Endodermal cell (in vitro differentiated cells): ENCODE measurements at places on chromosomes 13 and 19. TPM values are rescaled to one million over a fixed set of nuclear protein-coding genes. Genes with fewer than 3 reads are reported as not detected.

The ZNF266 gene
- total RNA-seq, result 20.2 to 25.2 TPM (median 24.6 TPM) in 3 replicates

The IL27RA gene
- total RNA-seq, result 8.3 to 10.7 TPM (median 10.3 TPM) in 3 replicates

The OR7D4 gene
- total RNA-seq, result not detected in 2 replicates

The TEX101 gene
- total RNA-seq, result not detected in 3 replicates

The GARIN5A gene
- 8.3 to 9.5 TPM (median 8.8 TPM) in 3 replicates for total RNA-seq

The CYP4F12 gene
- total RNA-seq, result not detected in 3 replicates

The CFAP97D2 gene
- total RNA-seq, result not detected in 2 replicates

The PLPPR2 gene
- 5.6 to 6.8 TPM (median 5.8 TPM) in 3 replicates for total RNA-seq

The TUBA3C gene
- total RNA-seq, result not detected in 2 replicates

The CYP4F2 gene
- total RNA-seq, result not detected in 2 replicates

The ZNF492 gene
- not detected in 3 replicates for total RNA-seq

The PALM3 gene
- total RNA-seq, result 0.66 to 1.3 TPM (median 1.3 TPM) in 3 replicates

The SLC5A5 gene
- total RNA-seq, result 0.15 and 0.25 TPM in 2 replicates

The AP1M2 gene
- 132 and 134 TPM in 2 replicates for total RNA-seq

The IL12RB1 gene
- not detected in 2 replicates for total RNA-seq

The CEACAM3 gene
- not detected in 2 replicates for total RNA-seq

The ENOX1 gene
- total RNA-seq, result 0.07 TPM in 1 of 2 replicates, not detected in the other

The KIR2DL3 gene
- total RNA-seq, result not detected in 2 replicates

The ADM5 gene
- 7.6 and 7.7 TPM in 2 replicates for total RNA-seq

The CACNG7 gene
- total RNA-seq, result 1.9 and 2.7 TPM in 2 replicates

The SBNO2 gene
- total RNA-seq, result 35.3 to 46.0 TPM (median 43.3 TPM) in 3 replicates

The LILRB5 gene
- total RNA-seq, result not detected in 2 replicates

The SELENOV gene
- total RNA-seq, result 7.1 and 8.7 TPM in 2 replicates

The FAM124A gene
- total RNA-seq, result 50.0 and 56.6 TPM in 2 replicates

The WBP4 gene
- 8.4 to 15.2 TPM (median 14.7 TPM) in 3 replicates for total RNA-seq

The SIGLEC8 gene
- total RNA-seq, result not detected in 3 replicates

The KIR2DL1 gene
- not detected in 2 replicates for total RNA-seq

The CASP14 gene
- not detected in 2 replicates for total RNA-seq

The SPRED3 gene
- total RNA-seq, result 9.5 to 13.1 TPM (median 10.0 TPM) in 3 replicates

The MRPL34 gene
- 39.6 to 63.8 TPM (median 62.2 TPM) in 3 replicates for total RNA-seq

The LILRB2 gene
- total RNA-seq, result not detected in 3 replicates

The CLIP3 gene
- total RNA-seq, result 11.8 and 12.6 TPM in 2 replicates

The CGB2 gene
- total RNA-seq, result 0.57 and 0.79 TPM in 2 replicates

The ALKBH7 gene
- total RNA-seq, result 98.3 and 102 TPM in 2 replicates

The SHISA7 gene
- not detected in 2 replicates for total RNA-seq

The KLK14 gene
- total RNA-seq, result 0.38 to 0.71 TPM (median 0.53 TPM) in 3 replicates

The ZNF536 gene
- 0.14 TPM in 1 of 2 replicates, not detected in the other for total RNA-seq

The SACS gene
- 4.6 to 22.3 TPM (median 22.2 TPM) in 3 replicates for total RNA-seq

The HNRNPA1L2 gene
- 6.1 and 8.0 TPM in 2 replicates for total RNA-seq

The FXYD3 gene
- total RNA-seq, result not detected in 3 replicates

The ZNF208 gene
- total RNA-seq, result not detected in 2 replicates

The CEACAM16 gene
- total RNA-seq, result not detected in 3 replicates

The PSG11 gene
- not detected in 2 replicates for total RNA-seq

The PPP1R37 gene
- 27.3 and 32.5 TPM in 2 replicates for total RNA-seq

The TFPT gene
- 19.5 and 23.7 TPM in 2 replicates for total RNA-seq

The ZNF442 gene
- 3.5 to 6.1 TPM (median 5.6 TPM) in 3 replicates for total RNA-seq

The NACC1 gene
- total RNA-seq, result 124 to 179 TPM (median 164 TPM) in 3 replicates

The GAPDHS gene
- total RNA-seq, result not detected in 2 replicates

The GNG8 gene
- total RNA-seq, result not detected in 3 replicates

The ZNF844 gene
- total RNA-seq, result 9.8 and 10.3 TPM in 2 replicates
